Activated naive CD4-positive, alpha-beta T cell treated with anti-CD3 and anti-CD28 coated beads for 36 hours (primary cell): ENCODE measurements at places on chromosomes 5 and 9. TPM values are rescaled to one million over a fixed set of nuclear protein-coding genes. Genes with fewer than 3 reads are reported as not detected.

DNA sequence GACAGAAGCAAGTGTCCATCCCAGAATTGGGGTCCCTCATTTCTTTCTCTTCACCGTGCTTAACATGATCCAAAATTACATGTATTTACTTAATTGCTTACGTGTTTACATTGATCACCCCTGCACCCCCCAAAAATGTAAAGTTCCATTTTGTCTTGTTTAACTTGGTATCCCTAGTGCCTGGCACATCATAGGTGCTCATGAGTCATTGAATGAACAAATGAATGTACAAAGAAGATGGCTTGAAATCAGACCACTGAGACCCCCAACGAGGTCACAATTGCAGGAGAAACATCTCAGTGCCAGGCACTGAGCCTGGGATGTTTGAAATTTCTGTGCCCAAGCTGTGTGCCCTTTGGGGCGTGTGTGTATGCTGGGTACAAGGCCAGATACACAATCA lies 45.2 kb upstream of the NDFIP1 start:
- DNase-seq = no peak

DNA sequence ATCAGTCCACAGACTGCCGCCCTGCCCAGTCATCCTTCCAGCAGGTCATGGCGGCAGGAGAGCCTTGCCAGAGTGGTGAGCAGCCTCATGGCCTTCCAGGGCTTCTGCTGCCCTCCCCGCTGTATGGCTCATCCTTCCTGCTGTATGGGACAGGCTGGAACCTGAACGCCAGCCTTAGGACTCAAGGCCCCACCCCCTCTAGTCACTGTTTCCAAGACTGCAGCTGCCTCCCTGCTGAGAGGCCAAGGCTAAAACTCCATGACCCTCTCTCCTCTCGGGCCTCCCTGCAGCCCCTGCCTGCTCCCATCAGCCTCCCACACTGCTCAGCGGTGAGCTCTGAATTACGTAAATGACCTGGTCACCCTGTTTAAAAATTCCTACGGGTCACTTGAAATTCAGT lies 227.5 kb downstream of the AGTPBP1 start:
- no peak for DNase-seq

DNA sequence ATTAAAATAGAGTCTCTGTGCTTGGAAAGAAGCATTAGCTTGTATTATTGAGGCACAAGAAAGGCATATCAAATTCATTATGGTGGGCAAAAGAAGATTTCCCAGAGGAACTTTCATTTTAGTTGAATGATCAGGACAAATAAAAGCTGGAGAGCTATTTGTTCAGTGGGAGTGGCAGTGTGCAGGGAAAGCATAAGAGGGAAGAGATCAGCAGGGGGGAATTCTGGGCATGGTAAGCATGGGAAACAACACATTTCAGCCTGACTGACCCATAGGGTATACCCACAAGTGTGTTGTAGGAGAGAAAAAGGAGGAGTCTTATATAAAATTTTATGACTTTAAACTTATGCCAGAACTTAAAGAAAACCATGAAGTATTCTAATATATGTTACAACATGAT lies 167.7 kb upstream of the RASA1 start:
- DNase-seq = no peak

DNA sequence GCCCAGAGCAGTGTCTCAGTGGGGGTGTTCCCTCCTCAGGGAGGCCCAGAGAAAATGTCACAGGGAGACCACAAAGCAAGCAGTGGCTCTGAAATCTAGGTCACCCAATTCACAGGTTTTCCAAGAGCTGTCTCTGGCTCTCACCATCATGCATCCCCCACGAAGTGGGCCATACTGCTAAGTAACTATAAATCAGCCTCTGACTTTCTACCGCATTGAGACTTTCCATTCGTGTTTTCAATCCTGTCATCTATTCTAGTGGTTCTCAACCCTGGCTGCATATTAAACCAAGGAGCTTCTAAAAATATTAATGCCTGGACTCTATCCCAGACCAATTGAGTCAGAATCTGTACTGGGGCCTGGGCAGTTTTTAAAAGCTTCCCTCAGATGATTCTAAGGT lies 2.0 kb upstream of the C1QTNF3 start:
- DNase-seq = no peak

DNA sequence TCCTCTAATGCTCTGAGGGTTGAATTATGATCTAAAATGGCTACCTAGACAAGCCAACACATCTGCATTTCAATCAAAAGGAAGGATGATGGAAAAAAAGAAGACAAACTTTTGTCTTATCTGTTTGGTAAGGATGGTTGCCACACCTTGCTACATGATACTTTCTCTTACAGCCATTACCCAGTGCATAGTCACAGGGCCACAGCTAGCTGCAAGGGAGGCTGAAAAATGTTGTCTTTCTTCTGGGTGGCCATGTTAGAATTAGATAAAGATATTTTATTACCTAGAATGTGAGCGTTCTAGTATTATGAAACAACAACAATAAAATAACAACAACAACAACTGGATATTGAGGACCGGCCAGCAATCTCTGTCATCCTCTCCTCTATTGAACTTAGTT lies 4.7 kb upstream of the AOPEP start:
- DNase-seq = no peak

GRCh38 chr9:133421615-133422542 lies at the start of gene ADAMTS13:
Gene ADAMTS13 (plus strand): TSS chr9:133422367. CDS start chr9:133422444, 77 bp downstream.
- DNase-seq = peak; percentile 66

DNA sequence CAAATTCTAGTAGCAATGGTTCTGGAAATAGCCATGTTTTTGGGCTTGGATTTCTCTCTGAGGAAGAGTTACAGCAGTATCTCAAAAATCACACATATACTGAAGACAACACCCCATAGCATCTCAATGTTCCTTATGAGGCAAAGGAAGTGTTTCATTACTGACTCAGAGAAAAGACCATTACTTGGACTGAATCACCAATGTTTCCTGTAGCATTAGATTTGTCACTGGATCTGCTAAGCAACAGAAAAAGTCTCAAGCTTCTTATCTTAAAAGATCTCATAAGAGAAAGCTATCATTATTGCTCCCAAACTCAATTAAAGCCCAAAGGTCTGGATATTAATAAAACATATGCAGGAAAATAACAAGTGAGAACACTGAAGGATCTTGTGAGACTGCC lies 272.4 kb downstream of the ADAMTS6 start:
- DNase-seq = no peak

DNA sequence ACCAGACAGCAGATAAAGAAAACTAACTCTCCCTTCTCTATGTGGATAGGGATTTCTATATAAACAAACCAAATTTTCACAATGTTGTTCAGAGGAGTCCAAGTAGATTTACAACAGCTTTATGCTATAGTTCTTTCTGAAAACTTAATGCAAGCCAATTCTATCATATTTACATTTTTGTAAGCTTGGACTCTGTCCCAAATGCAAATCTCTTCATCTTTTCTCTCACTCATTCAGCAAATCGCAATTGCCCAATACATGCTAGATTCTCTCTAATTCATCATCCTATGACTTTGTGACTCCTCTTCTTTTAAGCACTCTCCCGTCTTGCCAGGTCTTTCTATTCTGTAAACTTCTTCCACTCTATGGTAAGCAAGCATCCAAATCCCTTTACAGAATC lies 39.1 kb upstream of the UGT3A2 start:
- DNase-seq = no peak

Gene SLC23A1
- 0.62 TPM for total RNA-seq

Gene SVEP1
- total RNA-seq = not detected

DNA sequence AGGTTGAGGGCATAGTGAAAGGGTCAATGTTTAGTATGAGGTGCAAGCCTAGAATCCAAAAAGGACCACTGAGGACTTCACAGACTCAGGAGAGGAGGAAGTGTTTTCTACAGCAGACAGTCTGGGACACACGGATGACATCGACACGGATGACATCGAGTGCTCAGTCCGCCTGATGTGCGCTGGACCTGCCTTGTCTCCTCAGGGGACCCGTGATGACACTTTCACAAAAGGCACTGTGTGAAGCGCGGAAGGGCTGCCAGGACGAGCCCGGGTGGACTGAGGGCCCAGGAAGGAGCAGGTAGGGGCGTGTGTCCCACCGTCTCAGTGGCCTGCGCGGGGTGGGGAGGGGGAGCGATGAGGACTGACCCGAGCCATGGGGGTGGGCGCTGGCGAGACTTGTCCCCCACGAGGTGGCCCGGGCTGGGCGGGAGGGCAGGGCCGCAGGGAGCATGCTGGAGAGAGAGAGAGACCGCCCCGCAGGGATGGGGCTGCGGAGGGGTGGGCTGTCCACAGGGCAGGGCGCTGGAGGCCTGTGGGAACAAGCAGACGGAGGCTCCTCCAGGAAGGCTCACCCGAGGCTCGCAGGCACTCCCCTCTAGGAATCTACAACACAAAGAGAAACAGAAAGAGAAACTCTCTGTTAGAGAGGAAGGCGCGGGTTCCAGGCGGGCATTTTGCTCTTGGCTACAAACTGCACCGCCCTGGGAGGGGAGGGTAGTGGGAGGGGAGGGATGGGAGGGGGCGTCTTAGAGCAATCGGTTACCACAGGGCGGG lies 54.9 kb downstream of the USP20 start:
- peak; percentile 92 for DNase-seq
